ENCODE measurements at places on chromosomes 1 and 21.

GRCh38 chr1:39360731-39361130 is 130.7 kb upstream of the BMP8A start:
- no peak for DNase-seq

GRCh38 chr1:119358636-119359035 is 9.9 kb upstream of the HAO2 start:
- no peak for DNase-seq

DNA sequence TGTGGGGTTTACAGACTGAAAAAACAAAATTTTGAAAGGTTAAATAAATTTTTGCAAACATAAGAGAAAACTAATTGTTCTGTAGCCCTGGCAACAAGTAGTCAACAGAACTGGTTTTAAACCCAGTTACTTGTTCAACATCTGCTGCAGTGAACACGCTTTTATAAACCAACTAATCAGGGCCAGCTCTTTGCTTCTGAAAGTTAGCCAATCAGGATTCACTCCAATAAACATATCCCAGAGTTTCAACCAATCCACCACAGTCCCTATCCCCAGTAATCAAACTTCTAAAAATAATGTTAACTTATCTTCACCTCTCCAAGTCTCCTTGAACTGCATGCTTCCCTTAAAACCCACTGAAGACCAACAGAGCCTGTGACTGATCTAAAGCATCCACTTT is 306.6 kb downstream of the CTH start:
- DNase-seq = no peak

DNA sequence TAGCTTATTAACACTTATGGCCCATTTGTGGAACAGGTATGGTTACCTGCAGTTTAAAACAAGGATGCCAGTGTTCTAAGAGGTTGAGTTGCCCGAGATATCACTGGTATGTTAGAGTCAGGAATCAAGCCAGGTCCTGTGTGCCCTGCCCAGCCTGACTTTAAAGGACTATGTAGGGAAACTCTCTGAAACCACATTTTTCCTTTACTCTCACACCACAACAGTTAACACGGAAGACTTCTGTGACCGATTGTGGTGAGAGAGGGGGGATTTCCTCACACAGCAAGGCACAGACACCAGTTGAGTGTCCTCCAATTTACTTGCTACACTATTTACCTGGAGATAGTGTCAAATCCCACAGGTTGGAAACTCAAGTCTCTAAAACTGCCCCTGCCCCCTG is 47.8 kb downstream of the UCK2 start:
- no peak for DNase-seq

- no peak for DNase-seq
These were observed 155.9 kb downstream of the FOXD2 start for GRCh38 chr1:47593598-47594285.

Data from astrocyte of the cerebellum (primary cell).